NCI-H345 (cell line): ENCODE measurements at places on chromosomes 13 and 19.

- no peak for DNase-seq
Measured at GRCh38 chr19:3220576-3220975, 3.9 kb upstream of the CELF5 start.

GRCh38 chr19:18904334-18905057 is 8.5 kb upstream of the CERS1 start:
- DNase-seq = no peak

GRCh38 chr19:19224150-19224851 is 12.5 kb downstream of the NCAN start:
- DNase-seq = no peak

DNA sequence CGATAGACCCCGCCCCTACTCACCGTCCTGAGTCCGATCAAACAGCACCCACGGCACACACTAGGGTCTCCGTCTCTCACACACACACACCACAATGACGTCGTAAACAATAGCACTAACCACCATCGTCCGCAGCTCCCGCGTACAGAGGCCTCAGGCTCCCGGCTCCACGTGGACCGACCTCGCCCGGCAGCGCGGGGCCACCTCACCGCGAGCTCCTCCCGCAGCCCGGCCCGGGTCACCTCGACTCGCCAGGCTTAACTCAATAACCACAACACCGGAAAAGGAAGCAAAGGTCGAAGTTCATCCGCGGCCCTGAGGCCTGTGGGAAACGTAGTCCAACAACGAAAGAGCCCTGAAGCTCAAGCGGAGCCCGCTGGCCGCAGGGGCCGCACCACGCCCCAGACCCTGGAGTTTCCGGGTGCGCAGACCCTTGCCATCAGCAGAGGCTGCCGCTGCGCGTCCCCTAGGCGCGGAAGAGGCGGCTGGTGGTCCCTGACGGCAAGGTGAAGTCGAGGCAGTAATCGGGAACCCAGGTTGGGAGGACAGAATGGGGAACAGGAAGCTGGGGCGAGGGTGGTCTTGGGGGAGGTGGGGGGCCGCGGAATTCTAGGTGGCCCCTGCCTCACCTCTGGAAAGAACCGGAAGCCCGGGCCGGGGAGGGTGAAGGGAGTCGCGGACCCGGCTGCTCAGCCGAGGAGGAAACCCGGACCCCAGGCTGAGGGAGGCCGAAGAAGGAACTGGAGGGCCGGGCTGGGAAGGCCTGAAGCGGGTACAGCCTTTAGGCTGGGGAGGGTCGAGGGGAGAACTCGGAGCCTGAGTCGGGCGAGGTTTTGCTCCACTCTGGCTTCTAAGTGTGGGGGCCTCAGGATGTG is at the start of gene ZNF529:
TSS of gene ZNF529 (minus strand) at position 273 of the 875 bp plus-strand sequence. CDS start 946 bp downstream, outside the sequence.
- peak; percentile 98 for DNase-seq

DNA sequence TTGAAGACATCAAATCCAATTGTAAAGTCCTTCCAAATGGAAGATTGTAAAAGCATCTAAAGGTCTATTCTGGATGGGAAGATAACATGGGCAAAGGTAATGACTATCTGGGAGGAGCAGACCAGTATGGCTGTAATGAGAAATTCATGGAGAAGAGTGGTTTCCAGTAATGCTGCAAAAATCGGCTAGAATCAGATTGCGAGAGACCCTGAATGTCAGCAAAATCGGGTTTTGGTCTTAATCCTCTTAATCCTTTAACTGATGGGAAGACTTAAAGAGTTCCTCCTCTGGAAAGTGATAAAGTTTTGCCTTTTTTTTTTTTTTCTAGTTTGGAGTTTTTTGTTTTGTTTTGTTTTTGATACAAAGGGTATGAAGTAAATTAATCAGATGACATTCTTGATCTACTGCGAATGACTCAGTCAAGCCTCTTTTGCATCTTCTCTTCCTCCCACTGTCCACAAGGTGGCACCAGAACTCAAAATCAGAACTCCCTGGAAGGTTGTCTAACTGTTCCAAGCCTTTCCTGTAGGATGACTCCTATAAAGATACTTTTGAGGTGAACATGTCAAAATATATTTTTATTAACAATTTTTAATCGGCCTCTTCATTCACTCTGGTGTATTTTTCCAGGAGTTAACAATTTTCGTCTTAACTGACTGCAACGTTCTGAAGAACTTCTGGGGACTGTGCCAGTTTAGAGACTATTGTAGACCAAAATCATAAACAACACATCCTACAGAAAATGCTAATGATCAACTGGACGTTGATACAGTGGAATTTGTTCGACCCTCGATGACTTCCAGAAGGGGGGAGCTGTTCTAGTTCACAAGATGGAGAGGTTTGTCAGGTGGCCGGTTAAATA is 213.3 kb upstream of the MIR17HG start:
- peak; percentile 53 for DNase-seq

- DNase-seq = no peak
Measured at GRCh38 chr13:97002581-97002980, 8.3 kb upstream of the OXGR1 start.

GRCh38 chr13:38099751-38100150 is 230.2 kb upstream of the TRPC4 start:
- DNase-seq = no peak

- DNase-seq = no peak
Measured at GRCh38 chr13:24223341-24224231, 63.1 kb downstream of the SPATA13 start.

DNA sequence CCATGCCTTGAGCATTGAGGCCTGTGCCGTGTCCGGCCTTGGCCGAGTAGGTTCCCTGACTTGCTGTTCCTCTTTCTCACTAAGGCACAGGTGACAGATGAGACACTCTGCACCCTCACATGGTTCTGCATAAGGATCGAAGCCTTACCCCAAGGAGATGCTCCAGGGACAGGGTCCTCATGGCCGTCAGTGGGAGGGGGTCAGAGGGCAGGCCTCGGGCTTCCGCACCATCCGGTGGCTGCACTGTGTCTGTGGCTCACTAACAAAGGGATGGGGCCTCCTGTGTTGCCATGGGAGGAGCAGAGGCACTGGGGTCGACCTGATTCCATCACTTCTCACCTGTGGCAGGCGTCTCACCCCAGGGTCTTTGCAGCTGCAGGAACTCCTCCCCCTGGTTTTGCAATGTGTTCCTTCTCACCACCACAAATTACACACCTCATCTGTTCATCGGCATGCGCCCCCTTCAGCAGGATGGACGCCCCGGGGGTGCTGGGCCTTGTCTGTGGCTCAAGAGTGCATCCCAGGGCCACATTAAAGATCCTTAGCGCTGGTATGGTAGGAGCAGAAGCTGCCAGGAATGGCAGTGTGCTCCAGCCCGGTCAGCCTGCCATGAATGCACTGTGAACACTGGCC is 113.3 kb upstream of the SOX1 start:
- no peak for DNase-seq

GRCh38 chr19:3057275-3057714 is 5.0 kb downstream of the TLE5 start:
- DNase-seq = peak; percentile 37

- DNase-seq = no peak
Measured at GRCh38 chr13:110054041-110054440, 252.9 kb downstream of the COL4A1 start.

GRCh38 chr19:23542562-23542961 is 144.4 kb downstream of the ZNF675 start:
- no peak for DNase-seq

- DNase-seq = no peak
Measured at GRCh38 chr19:29634002-29634401, 27.9 kb downstream of the POP4 start.

GRCh38 chr19:38277969-38278680 is 13.8 kb downstream of the SPINT2 start:
- DNase-seq = no peak

DNA sequence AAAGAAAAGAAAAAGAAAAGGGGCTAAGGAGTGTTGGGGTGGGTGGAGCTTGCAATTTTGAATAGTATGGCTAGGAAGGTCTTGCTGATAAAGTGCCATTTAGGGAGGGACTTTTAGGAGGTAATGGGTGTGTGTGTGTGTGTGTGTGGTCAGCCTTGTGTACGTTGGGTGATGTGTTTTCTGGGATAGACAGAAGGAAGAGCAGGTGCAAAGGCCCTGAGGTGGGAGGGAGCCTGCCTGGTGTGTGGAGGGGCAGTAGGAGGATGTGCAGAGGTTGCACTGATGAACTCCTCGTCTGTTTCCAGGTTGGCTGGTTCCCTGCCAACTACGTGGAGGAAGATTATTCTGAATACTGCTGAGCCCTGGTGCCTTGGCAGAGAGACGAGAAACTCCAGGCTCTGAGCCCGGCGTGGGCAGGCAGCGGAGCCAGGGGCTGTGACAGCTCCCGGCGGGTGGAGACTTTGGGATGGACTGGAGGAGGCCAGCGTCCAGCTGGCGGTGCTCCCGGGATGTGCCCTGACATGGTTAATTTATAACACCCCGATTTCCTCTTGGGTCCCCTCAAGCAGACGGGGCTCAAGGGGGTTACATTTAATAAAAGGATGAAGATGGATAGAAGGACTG is 30.5 kb upstream of the ADGRE1 start:
- DNase-seq = no peak

GRCh38 chr13:110824702-110825300 is 90.1 kb downstream of the ANKRD10 start:
- no peak for DNase-seq

DNA sequence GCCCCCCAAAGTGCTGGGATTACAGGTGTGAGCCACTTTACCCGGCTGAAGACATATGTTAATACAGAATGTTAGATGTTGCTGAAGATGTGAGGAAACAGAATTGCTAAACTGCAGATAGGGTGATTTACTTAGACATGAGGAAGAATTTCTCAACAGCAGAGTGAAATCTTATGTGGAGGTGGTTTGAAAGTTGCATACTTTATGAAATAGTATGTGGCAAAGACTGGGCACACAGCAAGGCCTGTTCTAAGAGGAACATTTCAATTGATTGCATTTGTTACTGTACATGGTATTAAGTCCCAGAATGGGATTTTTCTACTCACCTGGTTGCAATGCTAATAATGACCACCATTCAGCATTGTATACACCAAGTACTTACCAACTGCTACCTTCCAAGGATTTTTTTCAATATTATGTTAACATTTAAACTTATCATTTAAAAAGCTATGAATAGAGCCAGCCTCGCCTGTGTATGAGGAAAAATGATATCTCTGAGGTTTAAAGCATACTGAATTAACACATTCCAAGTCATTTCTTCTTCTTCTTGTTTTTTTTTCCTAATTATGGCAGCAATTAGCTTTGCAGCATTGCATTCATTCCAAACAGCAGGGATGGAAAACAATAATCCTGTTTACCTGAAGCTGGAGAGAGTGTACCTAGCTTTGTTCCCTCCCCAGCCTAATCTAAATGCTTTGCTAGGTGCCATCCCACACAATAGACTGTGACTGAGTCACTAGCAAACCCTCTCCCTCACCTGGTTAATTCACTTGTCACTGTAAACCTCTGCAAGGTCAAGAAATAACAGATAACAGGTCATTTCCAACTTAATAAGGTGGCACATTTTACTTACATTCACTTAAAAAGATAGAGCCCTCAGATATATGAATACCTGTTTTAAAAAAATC is 19.4 kb upstream of the KLF5 start:
- DNase-seq = peak; percentile 37

GRCh38 chr19:3537101-3537437 is 1.9 kb upstream of the TEKTIP1 start:
- no peak for DNase-seq

DNA sequence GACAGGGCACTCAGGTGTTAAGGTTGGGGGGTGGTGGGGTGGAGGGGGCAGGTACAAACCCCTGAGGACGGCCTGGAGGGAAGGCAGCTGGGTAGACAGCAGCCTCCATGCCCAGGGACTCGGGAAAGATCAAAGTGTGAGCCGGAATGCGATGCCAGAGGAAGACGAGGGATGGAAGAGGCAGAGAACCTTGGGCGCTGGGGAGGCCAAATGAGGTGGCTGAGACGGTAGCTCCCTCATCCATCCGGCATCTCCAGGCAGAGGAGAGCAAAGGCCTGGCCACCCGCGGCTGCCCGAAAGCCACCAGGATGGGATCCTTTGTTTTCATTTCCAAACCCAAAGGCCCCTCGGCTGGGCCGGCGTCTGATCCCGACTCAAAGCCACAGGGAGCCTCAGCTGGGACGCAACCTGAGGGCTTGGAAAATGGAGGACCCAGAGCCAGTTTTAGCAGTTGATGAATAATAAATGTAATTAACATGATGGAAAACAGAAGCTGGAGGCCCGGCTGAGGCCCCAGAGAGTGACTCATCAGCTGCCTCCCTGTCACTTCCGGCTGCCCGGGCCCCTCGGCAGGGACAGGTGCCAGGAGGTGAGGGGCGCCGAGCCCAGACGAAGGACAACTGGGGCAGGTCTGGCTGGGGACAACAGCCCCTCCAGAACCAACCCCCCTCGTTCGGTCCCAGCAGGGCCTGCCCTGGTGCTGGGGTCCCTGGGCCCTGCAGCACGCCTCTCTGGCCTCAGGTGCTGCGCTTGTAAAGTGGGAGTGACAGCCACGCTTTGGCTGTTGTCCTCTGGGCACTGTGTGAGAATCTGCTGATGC is 61.6 kb downstream of the CEBPG start:
- DNase-seq = no peak

DNA sequence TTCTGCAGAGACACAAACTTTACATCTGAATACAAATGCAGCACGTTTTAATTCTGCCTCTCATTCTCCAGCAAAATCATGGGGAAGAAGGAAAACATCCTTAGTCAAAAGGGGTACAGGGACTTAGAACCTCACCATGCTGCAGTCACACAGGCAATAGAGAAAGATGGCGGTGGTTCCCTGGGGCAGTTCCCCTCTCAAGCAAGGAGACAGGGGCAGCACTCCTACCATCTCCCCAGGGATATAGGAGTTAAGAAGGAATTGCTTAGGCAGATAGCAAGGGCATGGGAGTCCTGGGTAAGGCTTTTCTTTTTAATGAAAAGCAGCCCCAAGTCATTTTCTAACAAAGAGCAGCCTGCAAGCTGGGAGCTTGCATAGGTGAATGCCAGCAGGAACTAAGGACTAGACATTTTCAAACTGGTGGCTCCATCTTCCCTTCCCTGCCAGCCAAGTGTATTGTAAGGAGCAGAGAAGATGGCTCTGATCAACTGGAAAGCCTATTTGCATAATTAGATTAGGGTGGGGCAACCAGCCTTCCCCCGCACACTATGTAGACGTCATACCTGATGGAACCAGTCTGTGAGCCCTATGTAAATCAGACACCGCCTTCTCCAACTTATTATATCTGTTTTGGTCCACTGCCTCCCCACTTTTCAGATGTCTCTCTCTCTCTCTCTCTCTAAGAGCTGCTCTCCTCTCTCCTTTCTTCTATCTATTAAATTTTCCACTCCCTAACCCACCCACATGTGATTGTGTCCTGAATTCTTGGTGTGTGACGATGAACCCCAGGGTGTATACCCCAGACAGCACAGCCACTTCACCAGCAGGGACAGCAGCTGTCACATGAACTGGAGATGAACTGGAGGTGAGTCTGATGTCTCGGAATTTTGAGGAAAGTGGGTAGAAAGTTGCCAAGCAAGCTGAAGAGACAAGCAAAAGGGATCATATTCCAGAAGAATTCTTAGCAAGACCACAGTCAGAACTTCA is 514.5 kb downstream of the IRS2 start:
- DNase-seq = no peak

DNA sequence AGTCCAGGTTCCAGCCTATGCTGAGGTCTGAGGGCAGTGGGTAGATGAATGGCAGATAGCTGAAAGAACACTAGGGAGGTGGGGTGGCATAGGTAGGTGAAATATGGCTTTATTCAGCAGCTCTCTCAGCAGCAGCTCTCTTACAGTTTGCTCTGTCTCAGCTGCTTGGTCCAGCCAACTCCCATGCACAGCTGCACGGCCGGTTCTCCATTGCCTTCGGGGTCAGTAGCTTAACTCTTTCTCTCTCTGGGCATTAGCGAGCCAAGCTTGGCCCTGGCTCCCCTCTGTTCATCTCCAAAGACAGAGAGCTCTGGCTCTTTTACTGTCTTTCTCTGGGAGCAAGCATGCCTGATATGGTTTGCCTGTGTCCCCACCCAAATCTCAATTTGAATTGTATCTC is 151.9 kb downstream of the MYO16 start:
- DNase-seq = no peak

GRCh38 chr13:106078191-106078590 is 457.3 kb downstream of the EFNB2 start:
- DNase-seq = no peak
